ENCODE measurements at places on chromosomes 7 and 10. TPM values are rescaled to one million over a fixed set of nuclear protein-coding genes. Genes with fewer than 3 reads are reported as not detected.

GDF2 gene
- total RNA-seq: not detected

GFRA1 gene
- total RNA-seq: 8.2 TPM

TMEM270 gene
- total RNA-seq: not detected

MYOF gene
- 67.0 TPM for total RNA-seq

SPDYE16 gene
- total RNA-seq: not detected

C10orf105 gene
- not detected for total RNA-seq

PRKCQ gene
- 9.8 TPM for total RNA-seq
